ENCODE measurements at places on chromosomes 11 and 22.
A peak's percentile ranks its signal among the peaks of the same experiment; 100 is the strongest.

DNA sequence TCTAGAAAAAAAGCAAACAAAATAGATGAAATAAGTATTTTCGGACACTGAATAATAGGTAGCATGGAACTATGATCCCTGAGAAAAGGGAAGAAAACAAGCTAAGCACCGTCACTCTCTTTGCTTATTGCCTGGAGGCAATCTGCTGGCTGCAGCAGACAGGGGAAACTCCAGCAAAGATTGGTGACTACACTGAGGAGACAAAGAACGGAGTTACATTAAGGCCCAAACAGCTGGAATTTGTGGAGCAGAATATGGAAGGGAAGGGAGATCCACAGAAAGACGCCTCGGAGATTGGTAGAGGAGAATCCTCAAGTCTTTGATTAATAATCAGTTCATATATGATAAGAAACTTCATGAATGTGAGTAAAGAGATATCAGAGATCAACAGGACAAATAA is 150.2 kb downstream of the TYR start:
- no peak for ATAC-seq

DNA sequence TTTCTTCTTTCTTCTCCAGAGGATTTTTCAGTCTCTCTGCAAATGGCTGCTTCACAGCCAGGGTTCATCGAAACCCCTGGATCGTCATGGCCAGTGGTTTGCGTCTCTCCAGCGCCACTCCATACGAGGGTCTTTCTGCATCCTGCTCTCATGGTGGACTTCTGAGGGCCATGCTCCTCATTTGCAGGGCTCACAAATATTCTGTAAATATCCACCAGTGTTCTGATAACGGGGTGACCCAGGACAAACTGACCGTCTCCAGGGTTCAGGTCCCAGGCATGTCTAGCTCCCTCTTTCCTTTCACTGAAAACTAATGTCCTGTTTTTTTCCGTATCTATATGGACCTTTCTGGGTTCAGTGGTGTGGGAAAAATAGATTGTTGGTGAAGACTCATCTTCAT is 15.7 kb upstream of the VPREB1 start:
- no peak for ATAC-seq

DNA sequence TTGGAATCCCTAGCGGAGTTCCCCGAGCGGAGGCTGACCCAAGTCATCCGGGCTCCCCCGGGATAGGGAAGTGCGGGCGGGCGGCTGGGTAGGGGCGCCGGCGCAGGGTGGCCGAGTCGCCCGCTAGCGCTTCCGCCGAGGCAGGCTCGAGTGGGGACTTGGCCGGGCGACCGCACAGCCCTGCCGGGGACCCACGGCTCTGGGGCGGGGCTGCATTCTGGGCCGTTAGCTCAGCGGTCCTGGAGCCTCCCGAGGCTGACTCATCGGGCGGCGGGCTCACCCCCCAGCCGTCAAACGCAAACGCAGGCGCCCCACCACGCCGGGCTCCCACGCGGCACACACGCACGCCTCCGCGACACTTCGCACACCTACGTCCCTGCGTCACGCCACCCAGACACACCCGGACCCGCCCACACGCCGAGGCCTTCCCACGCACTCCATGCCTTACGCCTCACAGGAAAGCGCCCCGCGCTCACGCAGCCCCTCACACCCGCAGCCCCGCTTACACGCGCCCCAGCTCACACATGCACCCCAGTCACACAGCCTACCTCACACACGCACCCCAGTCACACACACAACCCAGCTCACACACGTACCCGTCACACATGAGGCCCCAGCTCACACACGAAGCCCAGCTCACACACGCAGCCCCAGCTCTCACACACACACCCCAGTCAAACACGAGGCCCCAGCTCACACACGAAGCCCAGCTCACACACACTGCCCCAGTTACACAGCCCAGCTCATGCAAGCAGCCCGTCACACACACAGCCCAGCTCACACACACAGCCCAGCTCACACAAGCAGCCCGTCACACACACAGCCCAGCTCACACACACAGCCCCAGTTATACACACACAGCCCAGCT is 1.2 kb downstream of the PHLDB1 start:
- ATAC-seq: peak; percentile 56

DNA sequence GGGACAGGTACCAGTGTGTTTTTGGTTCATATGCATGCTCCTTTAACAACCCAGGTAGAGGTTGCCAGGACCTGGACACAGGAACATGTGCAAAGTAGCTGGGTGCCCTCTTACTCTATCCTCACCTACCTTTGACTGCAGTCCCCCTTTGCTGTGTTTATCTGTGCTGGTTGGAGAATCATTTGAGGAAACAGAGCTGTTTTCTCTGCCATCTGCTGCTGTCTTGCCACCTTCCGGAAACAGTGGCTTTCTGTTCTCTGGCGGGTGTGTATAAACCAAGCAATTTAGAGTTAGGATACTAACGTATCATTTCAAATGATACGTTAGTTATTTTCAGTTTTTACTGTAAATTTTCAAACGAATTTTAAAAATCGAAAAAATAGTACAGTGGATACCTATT is 171.9 kb upstream of the TTC12 start:
- no peak for ATAC-seq

DNA sequence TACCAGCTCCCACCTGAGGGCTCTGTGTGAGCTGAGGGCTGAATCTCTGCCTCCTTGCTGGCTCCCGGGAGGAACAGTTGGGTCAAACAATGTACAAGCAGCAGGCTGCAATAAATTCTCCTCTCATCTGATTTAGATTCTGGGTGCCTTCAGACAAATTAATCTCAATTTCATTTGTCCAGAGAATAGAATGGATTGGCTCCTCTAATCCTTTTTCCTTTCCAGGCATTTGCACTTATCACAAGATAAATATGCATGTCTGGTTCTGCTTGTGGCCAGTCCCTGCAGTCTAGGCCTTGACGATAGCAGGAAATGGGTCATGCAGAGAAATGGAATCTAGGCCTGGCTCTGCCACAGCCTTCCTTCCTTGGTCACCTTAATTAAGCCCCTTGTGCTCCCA is 28.7 kb downstream of the UPB1 start:
- no peak for ATAC-seq

DNA sequence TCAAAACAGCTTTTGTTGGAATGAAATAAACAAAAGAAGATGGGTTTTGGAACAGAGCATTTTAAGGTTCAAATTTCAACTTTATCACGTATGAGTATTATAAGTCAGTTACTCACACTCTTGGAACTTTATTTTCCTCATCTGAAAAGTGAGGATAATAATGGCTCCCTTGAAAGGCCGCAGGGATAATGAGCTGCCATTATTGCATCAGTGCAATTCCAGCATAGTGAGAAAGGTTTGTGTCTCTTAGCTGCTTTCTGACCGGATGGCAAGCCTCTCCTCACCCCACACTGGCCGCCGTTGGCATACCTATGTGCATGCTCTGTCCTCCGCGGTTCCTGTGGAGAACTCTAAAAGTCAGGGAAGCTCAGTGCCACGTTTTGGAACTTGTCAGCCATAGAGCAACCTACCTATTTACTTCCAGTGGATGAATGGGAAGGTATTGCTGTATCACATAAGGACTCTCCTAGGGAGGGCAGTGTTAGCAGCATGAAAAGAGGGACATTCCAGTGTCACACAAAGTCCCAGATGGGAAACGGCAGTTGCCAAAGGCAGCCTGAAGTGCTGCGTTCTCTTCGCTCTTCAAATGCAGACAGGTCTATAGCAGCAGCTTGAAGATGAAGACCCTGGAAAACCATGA is 368.9 kb downstream of the NTM start:
- ATAC-seq: no peak

DNA sequence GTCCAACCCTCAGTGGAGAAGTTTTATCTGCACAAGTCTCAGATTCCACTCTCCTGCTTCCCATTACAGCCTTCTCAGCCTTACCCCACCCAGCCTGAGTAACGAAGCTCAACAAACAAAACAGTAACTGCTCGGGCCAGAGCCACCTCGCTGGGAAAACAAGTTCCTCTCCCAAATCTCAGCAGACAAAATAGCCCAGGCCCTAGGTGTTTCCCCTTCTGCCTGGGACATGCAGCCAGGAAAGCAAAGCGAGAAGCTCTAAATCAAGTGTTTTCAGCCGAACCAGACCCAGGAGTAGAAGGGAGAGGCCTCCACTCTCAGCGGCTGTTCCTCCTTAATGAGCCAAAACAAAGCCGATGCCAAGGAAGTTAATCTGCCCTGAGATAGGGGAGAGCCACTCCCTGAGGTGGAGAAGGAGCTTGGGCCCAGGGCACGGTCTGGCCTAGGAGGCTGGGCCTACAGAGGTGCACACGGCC is 44.0 kb downstream of the LIF start:
- ATAC-seq: peak; percentile 85

DNA sequence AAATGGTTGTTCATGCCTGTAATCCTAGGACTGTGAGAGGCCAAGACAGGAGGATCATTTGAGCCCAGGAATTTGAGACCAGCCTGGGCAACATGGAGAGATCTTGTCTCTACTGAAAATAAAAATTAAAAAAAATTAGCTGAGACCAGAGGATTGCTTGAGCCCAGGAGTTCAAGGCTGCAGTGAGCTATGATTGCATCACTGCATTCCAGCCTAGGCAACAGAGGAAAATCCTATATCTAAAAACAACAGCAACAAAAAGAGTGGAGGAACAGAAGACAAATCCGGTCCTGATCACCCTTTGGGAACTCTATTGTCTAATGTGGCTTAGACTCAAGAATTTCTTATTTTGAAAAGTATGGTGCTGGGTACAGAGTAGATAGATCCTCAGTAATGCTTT is 17.3 kb downstream of the BARX2 start:
- ATAC-seq: no peak

DNA sequence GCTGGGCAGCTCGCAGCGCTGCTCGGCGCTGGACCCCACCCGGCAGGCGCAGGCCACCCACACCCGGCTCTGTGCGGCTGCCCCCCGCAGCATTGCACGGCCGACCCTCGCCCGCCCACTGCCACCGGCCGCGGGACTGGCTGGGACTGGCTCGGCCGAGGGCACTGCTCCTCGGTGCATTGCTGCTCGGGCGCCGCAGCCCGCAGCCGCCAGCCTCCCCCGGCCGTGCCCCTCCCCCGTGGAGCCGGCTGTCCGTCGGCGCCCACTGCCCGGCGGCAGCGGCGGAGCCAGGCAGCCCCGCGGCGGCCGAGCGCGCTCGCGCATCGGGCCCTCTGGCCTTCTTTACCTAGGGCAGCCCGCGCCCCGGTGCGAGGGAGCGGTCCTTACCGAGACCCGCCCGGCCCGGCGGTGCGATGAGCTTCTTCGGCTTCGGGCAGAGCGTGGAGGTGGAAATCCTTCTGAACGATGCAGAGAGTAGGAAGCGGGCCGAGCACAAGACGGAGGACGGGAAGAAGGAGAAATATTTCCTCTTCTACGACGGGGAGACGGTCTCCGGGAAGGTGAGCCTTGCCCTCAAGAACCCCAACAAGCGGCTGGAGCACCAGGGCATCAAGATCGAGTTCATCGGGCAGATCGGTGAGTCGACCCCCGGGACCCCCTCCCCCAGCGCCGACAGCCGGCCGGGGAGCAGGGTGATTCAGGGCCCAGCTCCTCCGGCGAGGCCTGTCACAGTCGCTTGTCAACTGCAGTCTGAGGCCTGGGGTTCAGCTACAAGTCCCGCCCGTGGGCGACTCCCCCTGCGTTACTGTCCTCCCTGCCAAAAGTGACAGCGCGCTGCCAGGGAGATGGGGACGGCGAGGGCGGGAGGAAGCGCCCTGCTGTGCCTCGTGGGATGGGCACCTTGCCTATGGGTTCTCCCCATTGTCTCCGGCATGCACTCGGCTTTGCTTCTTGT is 516 bp downstream of the VPS26B start:
- peak; percentile 20 for ATAC-seq

GRCh38 chr11:120807414-120808150 is 216.3 kb upstream of the TBCEL start:
- peak; percentile 44 for ATAC-seq

GRCh38 chr22:37731804-37732471 is 35.1 kb downstream of the TRIOBP start:
- ATAC-seq: no peak

DNA sequence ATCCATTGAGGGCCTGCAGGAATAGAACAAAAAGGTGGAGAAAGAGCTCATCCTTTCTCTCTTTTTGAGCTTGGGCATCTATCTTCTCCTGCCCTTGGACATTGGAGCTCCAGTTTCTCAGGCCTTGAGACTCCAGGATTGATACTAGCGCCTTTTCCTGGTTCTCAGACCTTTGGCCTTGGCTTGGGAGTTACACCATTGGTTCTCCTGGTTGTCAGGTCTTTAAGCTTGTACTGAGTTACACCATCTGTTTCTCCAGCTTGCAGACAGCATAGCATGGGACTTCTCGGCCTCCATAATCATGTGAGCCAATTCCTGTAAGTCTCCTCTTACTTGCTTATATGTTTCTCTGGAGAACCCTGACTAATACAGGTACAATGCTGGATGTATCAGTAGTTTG is 72.6 kb downstream of the GRK3 start:
- no peak for ATAC-seq

- ATAC-seq: no peak
These were observed 919.1 kb downstream of the BRD1 start for GRCh38 chr22:48908547-48908946.

DNA sequence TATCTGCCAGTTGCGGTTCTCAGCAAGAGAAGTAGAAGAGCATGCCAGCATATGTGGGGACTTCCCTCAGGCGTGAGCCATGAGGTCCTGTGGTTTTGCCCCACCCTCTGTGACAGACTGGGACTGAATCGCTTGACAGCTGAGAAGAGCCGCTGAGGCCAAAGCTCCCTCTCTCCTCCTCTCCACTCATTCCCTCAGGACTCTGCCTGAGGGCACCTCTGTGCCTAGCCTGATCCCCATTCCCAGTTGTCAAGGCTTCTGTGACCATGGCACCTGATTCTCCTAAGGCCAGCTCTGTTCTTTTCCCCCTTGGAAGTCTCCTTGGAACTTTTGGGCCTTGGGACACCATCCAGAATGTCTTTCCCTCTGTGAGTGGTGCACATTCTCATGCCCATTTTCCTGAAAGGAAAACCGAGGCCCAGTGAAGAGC is 27.0 kb downstream of the ART5 start:
- peak; percentile 43 for ATAC-seq

DNA sequence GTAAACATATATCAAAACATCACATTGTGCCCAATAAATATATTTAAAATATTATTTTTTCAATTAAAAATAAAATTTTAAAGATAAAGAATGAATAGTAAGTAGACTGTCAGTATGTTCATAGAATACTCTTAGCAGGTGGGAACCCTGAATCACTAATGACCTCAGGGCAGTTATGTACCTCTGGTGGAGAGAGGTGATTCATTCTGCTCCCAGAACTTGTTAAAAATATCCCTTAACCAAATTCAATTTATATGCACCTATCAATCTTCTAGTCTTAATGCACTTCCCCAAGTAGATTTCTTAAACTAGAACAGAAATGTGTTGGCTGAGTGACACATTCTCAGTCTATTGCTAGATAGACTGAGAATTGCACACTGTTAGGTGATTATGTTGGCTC is 183.9 kb upstream of the SYN3 start:
- ATAC-seq: no peak
